T-helper 2 cell (primary cell): ENCODE measurements at places on chromosomes 1 and 21.

GRCh38 chr1:58395355-58395754 lies 151.2 kb downstream of the OMA1 start:
- DNase-seq = no peak

GRCh38 chr21:20739421-20739820 lies 258.8 kb upstream of the NCAM2 start:
- no peak for DNase-seq

GRCh38 chr1:247468481-247469140 lies 10.7 kb upstream of the OR2B11 start:
- DNase-seq = no peak

DNA sequence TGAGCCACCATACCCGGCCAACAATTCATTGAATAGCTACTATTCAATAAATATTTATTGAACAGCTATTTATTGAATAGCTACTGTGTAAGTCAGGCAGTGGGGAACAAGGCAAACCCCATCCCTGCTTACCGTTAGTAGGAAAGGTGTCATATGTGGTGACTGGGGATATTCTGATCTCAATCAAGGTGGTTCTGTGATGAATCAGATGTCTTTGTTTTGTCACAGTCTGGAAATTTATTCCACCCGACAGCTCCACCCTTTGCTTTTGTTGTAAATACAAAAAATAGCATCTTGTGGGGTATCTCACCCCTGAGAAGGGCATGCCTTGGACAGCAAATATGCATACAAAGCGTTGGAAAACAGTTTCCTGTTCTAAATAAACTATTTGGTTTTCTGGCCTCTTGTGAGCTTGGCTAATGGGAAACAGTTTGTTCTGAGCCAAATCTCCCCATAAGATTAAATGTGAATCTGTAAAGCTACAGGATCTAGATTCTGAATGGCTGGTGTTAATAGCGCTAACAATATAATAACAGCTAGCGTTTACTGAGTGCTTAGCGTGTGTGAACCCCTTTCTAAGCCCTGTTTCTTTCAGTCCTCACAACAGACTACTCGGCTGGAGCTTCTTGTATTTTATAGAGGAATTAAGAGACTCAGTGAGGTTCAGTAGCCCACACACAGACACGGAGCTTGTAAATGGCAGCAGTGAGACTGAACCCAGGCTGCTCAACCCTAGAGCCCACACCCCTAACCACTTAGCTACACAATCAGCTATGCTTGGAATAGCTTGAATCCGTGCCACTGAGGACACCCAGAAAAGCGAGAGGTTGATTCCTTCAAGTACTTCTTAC lies 5.5 kb downstream of the PDPN start:
- no peak for DNase-seq

DNA sequence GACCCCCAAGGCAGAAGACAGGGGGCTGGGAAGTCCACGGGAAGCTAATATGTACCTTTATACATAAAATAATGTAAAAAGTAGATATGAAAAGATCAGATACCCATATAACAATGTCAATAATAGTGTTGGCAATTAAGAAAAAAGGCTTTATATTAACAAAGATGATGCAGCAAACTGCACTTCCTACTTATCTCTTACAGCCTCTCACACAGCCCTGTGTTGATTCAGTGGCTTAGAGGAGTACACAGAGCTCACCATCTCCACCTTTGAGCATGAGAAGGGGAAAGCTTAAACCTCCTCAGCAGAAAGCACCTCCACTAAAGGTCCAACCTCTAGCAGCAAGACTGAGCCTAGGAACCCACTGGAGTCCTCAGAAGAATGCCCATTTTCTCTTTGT lies 7.2 kb upstream of the VSIG8 start:
- DNase-seq = no peak

DNA sequence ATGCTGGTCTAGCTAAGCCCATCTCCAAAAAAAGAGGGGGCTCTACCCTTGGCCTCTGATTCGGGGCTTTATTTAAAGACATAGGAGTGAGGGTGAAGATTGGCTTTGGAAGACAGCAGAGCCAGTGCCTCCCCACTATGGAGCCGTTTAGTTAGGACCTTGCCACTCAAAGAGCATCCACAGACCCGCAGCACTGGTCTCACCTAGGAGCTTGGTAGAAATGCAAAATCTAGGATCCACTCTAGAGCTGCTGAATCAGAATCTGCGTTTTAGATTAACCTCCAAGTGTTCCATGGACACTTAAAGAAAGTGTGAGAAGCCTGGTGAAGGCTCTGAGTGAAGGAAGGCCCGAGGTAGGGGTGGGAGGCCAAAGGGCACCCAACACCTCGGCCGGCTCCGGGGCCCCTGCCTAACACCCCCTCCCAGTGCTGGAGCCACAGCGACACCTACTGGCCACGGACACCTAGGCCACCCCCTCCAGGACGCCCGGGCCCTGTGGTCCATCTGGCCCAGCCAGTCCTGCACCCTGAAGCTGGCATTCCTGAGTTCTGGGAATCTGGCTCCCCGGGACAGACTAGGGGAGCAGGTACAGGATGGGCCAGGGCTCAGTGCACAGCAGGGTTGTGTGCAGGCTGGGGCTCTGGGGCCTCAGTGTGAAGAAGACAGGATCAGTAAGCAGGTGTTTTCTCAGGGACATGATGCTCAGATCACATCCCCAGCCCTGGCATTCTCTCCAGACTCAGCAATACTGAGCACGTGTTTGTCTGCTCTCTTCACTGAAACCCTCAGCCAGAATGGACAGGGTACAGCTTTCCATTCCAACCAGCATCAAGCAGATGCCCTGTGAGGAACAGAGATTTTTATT lies 79.2 kb downstream of the TMEM53 start:
- DNase-seq = peak; percentile 67

GRCh38 chr1:43366179-43366578 lies 1.6 kb downstream of the ELOVL1 start:
- DNase-seq = no peak

GRCh38 chr1:212819726-212820125 lies 27.7 kb downstream of the SPATA45 start:
- DNase-seq = no peak

DNA sequence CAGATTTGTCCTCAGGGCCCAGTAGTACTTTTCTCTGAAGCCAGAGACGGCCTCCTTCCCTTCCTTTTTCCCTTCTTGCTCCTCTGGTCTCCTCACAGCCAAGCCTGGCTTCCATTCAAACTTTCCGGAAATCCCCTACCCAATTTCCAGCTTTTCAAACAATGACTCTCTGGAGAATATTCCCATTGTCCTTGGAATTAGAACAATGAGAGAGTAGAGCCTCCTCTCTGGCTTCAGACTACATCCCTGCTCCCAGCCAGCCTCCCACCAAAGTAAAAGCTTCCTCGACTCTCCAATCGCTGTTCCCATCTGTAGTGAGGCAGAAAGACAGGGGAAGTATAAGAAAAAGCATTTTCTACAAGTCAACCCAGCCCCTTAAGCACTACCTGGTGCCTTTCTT lies 77.7 kb upstream of the SOX13 start:
- no peak for DNase-seq

GRCh38 chr1:163758977-163759670 lies 437.4 kb downstream of the NUF2 start:
- DNase-seq = no peak

GRCh38 chr1:231751415-231751814 lies 124.8 kb downstream of the DISC1 start:
- no peak for DNase-seq

DNA sequence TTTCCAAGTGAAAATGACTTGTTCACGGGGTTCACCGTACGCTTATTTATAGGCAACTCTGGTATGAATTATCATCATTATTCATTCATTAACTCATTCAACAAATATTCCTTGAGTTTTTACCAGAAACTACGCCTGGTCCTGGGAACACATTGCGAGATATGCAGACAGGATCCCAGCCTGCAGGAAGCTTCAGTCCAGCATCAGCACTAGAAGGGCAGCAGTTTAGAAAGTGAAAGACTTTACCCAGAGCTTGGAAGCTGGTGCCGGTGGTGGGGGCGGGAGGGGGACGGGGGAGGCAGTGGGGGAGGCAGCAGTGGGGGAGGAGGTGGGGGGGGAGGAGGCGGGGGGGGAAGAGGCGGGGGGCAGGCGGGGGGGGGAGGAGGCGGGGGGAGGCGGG lies 55.9 kb downstream of the SETD4 start:
- DNase-seq = no peak

DNA sequence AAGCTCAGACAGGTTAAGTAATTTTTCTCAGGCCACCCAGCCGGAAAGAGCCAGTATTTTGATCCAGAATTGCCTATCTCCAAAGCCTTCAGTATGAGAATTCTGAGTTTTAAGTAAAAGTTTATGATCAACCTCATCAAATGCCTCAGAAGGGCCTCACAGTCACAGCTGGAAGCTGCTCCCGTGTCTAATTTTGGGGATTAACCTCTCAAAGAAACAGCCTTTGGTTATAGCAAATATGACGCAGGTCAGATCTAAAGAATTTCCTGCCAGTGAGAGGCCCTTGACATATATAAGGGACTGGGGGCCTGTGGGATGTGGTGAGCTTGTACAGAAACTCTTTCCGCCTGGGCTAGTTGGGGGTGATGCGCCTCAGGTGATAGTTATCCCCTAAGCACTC lies 2.3 kb downstream of the EXTL1 start:
- no peak for DNase-seq

DNA sequence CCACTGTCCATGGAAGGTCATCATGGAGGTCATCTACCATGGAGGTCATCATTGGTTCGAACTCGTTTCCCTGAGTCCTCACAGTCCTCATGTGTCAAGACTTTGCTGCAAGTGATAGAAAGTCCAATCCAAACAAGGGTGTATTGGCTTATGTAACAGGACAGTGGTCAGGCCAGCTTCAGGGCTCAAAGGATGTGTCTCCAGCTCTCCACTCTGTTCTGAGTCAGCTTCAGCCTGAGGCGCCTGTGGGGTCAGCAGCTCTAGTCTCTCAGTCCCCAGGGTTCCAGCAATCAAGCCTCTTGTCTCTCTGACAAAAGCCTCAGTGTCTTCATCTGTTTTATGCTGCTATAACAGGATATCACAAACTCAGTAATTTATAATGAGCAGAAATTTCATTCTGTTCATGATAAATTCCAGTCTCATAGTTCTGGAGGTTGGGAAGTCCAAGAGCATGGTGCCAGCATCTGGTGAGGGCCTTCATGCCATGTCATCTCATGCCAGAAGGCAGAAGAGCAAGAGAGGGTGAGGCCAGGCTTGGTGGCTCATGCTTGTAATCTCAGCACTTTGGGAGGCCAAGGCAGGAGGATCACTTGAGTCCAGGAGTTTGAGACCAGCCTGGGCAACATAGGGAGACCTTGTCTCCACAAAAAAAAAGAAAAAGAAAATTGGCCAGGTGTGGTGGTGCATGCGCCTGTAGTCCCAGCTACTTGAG lies 19.5 kb downstream of the A3GALT2 start:
- no peak for DNase-seq

DNA sequence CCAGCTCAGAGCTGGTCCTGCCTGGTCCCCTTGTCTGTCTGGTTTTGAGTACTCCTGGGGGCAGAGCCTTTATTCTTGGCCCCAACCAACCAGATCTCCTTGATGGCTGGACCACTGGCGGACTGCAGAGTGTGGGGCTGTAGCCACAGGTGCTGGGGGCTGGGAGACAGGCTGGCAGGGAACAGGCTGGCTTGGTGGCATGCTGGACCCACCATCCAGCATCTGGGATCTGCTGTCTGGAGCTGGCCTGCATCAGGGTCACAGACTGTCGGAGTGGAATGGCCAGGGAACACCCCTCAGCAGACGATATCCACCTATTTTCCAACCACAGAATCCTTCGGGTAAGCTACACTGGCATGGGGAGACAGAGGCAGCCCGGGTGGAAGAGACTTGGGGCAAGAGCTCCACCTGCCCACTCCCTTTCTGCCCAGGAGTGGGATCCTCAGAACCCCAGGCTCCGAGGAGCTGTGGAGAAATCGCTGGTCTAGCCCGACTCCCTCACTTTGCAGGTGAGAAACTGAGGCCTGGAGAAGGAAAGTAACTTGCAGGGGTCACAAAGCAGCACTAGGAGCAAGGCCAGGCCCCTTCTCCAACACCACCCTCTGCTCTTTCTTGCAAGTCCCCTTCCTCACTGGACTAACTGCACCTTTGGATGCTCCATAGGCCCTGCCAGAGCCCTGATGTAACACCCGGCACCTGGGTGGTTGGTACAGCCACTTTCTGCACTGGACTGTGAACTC lies 40.6 kb downstream of the TNNT2 start:
- DNase-seq = no peak
